ENCODE measurements at places on chromosomes 7 and 10.

DNA sequence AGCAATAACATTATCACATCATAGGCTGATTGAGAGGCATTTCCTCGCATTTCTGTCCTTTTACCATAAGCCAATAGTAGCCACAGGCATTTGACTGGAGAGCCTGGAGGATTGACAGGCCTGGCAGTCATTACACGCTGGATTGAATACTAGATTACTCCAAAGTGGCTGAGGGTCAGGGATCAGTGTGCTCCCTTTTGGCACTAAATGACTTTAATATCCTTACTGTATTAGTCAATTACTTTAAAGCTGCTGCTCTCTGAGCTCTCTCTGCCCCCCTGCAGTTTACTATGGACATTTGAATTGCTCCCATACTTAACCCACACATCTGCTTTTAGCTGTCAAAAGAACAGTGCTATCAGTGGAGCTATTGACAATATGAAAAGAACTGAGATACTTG is 302.0 kb downstream of the TFEC start:
- DNase-seq: no peak

DNA sequence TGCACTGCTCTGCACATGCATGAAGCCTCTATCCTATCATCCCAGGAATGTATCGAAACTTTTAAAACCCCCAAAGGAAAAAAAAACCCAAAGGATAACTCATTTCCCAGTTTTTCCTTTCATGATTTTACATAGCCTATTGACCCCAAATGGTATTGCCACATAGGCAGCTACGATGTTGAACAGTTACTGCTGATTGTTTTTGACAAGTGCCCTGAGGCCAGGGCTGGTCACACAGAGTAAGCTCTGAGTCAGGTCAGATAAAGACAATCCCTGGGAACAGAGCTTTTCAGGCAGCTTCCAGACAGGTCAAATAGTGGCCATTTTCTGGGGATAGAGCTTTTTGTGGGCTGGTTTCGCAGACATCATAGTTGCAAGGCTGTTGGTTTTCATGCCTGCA is 52.1 kb downstream of the MYL10 start:
- DNase-seq: peak; percentile 50

DNA sequence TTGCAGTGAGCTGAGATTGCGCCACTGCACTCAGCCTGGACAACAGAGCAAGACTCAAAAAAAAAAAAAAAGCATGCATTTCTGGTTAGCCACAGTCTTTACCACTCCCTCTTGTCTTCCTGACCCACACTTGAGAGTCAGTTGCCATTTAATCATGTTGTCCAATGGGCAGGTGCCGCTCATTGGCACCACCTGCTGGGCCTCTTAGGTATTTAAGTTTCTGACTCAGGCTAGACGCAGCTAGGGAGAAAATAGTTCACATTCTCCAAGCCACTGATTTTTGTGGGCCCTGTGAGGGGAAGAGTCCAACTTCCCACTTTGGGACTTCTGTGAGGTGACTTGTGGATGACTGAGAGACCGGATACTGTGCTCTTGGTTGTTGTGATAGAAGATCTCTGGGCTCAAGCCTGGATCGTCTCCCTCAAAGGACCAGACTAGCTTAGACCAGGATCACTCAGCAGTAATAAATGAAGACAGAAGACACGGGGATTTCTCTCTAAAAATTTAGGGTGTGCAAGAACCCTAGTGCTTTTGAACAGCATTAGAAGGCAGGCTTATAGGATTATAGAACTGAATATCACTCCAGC is 26.8 kb upstream of the SORCS3 start:
- peak; percentile 59 for DNase-seq

- DNase-seq: no peak
Observed at GRCh38 chr10:90675621-90676020, 182.2 kb downstream of the HTR7 start.

- peak; percentile 38 for DNase-seq
Observed at GRCh38 chr7:24409431-24410024, 125.5 kb downstream of the NPY start.

DNA sequence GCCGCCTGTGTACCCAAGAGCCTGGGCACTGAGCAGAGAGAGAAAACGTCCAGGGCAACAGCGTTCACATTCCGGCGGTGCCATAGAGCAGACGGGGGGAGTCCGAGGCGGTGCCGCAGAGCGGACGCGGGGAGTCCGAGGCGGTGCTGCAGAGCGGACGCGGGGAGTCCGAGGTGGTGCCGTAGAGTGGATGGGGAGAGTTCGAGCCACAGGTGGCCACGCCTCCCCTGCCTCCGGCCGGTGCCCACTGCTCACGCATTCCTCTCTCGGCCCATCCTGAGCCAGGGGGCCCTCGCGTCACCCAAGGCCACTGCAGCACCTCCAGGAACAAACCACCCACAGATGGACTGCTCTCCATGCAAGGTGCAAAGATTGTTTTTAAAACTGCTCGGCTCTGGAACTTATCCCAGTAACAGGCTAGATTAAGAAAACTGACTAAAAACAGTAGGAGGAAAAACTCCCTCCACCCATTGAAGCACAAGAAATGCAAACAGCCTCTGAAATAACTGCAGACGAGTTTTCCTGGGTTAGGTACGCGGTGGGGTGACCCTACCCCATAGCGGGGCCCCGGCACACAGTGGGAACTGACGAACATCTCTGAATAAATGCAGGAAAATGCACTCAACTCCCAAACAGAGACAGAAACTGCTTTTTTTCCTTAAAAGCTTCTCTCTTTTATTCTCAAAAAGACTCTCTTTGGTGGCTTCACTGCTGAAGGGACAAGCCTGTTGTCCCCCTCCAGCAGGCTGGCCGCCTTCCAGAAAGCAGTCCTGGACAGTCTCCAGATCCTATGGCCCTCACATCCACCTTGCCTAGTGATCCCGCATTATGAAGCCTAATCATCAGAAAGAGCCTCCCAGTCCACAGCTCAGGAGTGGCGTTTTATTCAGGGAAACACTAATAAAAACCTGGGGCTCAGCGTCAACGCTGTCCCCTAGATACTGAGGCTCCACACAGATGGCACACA is 55.9 kb downstream of the DIP2C start:
- no peak for DNase-seq

DNA sequence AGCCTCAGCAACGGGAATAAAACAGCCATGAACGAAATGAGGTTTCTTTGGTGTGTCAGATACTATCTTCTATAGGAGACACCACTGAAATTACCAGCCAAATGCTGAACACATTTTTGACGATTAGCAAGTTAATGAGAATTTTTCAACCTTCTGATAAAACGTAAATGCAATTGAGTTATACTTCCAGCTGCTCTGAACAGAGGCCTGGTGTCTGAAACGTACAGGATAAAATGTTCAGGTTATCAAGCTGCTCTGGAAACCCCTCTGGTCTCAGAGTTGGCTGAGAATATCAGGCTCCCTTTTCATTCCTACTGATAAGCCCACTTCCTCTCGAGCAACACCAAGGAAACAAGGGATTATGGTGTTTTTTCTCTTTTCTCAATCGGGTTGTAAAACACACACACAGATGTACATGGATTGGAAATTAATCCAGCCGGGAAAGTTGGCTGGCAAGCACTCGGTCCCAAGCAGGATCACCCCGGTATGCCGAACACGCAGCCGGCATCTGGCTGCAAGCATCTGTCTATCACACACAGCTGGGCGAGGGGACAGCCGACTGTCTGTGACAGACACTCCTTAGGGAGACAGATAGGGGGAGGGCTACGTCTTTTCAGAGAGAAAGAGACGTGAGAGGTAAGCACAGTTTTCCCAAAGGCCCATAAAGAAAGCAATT is 171.8 kb downstream of the PRKAG2 start:
- DNase-seq: peak; percentile 85

GRCh38 chr10:102814873-102815661 is 22.1 kb downstream of the CYP17A1 start:
- DNase-seq: no peak

GRCh38 chr7:48274662-48275061 is 103.4 kb downstream of the ABCA13 start:
- DNase-seq: peak; percentile 59

GRCh38 chr10:110258542-110258941 is 46.2 kb downstream of the SMNDC1 start:
- DNase-seq: no peak

- peak; percentile 49 for DNase-seq
Observed at GRCh38 chr7:121752706-121753105, 120.3 kb upstream of the PTPRZ1 start.

DNA sequence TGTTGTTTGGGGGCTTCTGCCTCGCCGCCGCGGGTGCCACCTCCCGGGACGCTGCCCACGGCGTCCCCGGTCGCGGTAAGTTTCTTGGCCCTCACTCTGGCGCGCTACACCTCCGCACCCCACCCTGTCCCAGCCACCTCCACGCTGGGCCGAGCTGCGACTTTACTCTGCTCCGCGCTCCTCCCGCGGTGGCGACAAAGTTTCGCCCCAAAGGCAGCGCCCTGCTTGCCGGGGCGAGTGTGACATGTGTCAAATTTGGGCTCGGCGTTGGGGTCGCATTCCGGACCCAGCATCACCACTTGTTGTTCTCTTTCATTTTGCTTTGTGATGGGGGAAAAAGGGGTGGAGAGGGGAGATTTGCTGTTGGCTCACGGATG is 167.7 kb upstream of the PPP1R3A start:
- peak; percentile 19 for DNase-seq

GRCh38 chr10:35215107-35215506 is 88.5 kb downstream of the CREM start:
- DNase-seq: no peak

DNA sequence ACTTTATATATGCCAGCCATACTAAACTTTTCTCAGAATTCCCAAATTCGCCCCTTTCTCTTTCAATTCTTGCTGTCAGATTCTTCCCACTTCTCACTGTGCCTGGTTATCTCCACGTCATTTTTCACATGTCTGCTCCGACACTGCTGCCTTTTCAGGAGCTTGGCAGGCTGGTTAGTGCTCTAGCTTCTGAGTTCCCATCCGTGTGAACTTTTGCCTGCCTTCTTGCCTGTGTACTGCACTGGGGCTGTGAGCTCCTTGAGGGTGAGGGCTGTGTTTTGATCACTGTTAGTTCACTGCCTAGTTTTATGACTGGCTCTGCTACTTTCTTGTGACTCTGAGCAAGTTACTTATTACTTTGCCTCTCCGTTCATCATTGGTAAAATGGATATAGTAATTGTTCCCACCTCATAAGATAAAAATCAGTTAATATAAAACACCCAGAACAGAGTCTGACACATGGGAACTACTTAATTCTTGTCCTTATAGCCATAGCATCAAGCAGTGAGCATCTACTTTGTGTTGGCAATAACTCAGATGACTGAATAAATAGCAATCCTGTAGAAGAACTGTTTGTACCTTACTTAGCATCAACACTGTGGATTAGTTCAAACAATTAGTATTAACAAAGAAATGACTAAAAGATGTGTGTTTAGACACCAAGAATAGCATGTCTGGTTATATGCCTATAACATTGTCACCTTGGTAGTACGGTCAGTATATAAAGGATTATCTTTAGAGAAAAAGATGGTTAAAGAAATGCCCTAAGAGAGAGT is 5.5 kb downstream of the GSTO1 start:
- peak; percentile 18 for DNase-seq

GRCh38 chr10:79563426-79563825 is 3.2 kb upstream of the SFTPA2 start:
- DNase-seq: no peak
